ENCODE measurements at places on chromosomes 5 and 9.
A peak's percentile ranks its signal among the peaks of the same experiment; 100 is the strongest.

- peak; percentile 50 for DNase-seq
Observed at GRCh38 chr5:176542596-176543427, 5.6 kb upstream of the RNF44 start.

DNA sequence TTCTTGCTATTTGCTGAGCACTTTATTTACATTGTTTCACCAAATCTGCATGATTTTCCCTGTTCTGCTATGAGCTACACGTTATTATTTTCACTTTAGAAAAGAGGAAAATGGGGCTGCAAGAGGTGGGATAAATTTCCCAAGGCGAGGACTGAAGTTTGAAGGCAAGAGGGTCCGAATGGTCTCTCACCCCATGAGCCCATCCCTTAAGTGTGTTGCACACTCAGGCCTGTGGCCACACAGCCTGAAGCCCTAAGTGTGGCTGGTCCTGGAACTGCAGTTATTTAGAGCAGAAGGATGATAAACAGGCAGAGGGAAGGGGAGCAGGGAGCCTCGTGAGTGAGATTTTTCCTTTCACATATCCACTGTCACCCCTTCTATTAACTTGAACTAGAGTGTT, 7.8 kb downstream of the PDE8B start:
- DNase-seq, result peak; percentile 20

GRCh38 chr5:83230511-83230910, 153.2 kb downstream of the XRCC4 start:
- no peak for DNase-seq

GRCh38 chr5:75367401-75367800, 30.4 kb downstream of the HMGCR start:
- DNase-seq, result no peak

DNA sequence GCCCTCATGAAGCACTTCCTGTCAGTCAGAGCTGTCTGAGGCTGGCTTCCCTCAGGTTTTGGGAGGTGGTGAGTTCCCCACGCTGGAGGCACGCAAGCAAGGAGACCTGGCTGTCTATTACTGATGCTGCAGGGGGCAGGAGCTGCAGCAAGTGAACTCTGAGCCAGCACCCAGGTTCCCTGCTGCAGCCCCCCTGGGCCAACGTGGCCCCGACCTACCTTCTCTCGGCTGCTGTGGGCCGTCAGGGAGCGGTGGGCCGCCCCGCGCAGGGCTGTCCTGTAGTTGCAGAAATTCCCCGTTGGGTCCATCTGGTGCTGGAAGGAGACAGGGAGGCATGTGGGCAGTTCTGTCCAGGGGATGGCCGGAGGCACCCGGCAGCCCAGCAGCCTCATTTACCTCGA, 46.8 kb upstream of the RNF130 start:
- no peak for DNase-seq

DNA sequence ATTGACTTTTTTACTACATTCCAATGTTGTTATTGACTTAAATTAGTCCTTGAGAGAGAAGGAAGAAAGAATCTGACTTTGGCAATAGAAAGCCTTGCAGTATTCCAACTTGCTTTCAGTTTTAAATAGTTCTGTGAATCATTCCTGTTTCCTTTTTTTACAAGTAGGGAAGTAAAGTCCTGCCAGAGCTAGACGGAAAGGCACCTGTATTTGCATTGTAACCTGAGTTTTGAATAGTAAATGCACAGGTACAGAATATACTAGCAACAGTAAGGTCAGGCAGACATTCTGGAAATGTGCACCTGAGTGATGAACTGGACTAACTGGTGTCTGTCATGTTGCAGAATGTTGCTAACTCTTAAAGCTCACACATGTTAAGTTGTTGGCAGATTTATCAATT, 100.9 kb downstream of the PRKACG start:
- no peak for DNase-seq

GRCh38 chr5:139910036-139910435, 114.4 kb downstream of the PSD2 start:
- no peak for DNase-seq
